NCI-H1092 (cell line): ENCODE measurements at places on chromosomes 5 and 9.
A peak's percentile ranks its signal among the peaks of the same experiment; 100 is the strongest.

DNA sequence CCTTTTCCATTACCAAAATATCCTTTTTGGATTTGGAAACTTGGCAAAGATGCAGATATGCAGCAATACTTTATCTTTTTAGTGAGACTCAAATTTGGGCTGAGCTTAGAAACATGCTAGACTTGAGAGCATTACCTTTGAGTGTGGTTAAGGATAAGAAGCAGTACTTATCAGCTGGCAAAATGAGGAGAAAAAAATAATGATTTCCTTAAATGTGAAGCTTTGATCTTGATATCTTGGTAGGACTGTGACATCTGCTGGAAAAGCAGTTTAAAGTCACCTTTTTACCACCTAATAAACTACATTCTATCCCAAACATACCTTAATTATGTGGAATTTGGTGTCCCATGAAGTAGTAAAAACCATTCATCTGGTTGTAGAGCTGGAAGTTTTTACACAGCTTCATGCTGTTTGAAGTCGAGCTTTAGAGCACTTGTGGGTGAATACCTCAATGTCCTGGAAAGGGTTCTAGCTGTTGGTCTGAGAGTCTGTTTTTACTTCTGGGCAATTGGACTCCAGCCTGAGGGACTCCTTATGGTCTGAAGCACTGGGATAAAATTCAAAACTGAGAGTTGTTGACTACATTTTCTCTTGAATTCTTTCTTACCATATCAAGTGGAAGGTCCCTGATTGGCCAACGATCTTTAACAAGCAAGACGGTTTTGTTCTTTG, 53.4 kb downstream of the LRRC70 start:
- DNase-seq = no peak

GRCh38 chr5:132877938-132878337, 4.5 kb downstream of the LEAP2 start:
- DNase-seq = no peak

DNA sequence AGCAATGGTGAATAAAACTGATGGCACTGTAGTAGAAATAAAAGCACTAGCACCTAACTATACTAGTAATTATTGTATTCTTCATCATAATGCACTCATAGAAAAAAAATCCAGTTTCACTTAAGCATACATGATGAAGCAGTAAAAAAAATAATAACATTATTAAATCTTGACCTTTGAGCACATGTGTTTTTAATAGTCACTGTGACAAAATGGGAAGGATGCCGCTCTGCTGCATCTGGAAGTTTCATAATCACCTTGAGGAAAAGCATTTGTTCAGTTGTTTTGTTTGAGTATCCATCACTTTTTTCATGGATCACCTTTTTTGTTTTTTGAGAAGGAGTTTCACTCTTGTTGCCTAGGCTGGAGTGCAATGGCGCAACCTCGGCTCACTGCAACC, 13.2 kb downstream of the OR2K2 start:
- DNase-seq = no peak

DNA sequence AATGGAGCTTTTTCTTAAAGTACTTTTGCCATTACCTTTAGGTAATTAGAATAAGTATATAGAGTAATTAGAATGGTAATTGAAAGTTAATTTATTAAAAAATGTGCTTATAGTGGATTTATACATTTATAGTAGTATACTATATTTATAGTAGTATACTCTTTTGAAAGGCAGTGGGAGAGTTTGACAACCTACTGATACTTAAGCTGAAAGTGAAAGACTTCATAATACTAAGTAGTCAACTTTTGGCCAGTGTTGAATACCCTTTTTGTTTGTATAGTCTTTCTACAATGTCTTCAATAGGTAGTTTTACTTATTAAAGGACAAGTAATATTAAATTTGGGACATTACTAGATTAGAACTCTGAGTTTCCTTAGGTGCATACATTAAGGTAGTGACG, 12.9 kb downstream of the SREK1 start:
- no peak for DNase-seq

- no peak for DNase-seq
These were observed 262.5 kb upstream of the TAS2R1 start for GRCh38 chr5:9892696-9893095.

GRCh38 chr9:23829580-23830475, 3.8 kb upstream of the ELAVL2 start:
- DNase-seq = no peak

- DNase-seq = peak; percentile 16
These were observed 9.6 kb downstream of the EPB41L4B start for GRCh38 chr9:109311286-109311685.

GRCh38 chr5:35004771-35005170, 43.0 kb downstream of the AGXT2 start:
- DNase-seq = no peak

- DNase-seq = no peak
These were observed 31.3 kb upstream of the SEC16A start for GRCh38 chr9:136514022-136514714.

GRCh38 chr5:110361471-110361870, 365.0 kb downstream of the TMEM232 start:
- DNase-seq = no peak

DNA sequence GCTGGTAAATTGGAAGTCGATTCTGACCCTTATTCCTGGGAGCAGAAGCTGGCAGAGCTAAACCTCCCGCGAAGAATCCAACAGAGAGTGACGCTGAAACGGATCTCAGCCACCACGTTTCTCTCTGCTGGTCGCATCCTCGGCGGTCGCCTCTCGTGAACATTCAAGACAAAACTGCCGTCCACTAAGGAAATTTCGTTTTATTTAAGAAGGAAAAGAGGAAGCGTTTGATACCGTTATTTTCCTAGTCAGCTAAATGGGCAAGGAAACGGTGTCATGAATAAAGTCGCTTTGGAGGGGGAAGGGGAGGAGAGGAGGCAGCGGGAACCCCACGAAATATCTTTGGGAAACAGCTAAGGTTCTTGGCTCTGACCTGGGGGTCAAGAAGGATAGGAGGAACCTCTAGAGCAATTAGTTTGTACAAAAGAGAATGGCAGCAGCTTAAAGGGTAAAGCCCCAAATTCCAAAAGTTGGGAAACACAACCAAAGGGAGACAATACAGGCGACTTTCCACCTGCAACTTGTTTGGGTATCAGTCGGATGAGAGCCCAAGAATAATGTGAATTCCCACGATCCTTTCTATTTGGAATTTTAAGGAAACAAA, 1.9 kb downstream of the FOXB2 start:
- no peak for DNase-seq

- no peak for DNase-seq
These were observed 23.1 kb downstream of the IQGAP2 start for GRCh38 chr5:76425928-76426804.
